ENCODE measurements at places on chromosomes 1 and 21.
A peak's percentile ranks its signal among the peaks of the same experiment; 100 is the strongest.

GRCh38 chr1:59137276-59137615 is 159.6 kb upstream of the FGGY start:
- DNase-seq: no peak

GRCh38 chr1:205739348-205740160 is 10.4 kb downstream of the NUCKS1 start:
- no peak for DNase-seq

DNA sequence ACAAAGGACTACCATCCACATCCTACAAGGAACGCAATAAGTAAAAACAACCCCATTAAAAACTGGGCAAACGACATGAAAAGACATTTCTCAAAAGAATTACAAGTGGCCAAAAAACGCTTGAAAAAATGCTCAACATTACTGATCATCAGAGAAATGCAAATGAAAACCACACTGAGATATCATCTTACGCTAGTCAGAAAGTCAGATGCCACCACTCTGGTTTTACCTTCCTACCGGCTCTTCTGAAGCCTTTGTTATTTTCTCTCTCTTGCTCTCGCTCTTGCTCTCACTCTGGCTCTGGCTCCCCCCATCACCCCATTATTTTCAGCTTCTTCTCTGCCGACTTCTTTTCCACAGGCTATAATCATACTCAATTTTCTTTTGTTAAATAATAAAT is 38.8 kb downstream of the VPS45 start:
- DNase-seq: peak; percentile 14

- DNase-seq: no peak
Measured at GRCh38 chr1:239939602-239940001, 152.1 kb upstream of the FMN2 start.

- DNase-seq: peak; percentile 25
Measured at GRCh38 chr1:40783001-40783905, at the start of gene KCNQ4. KCNQ4 (plus strand) TSS chr1:40783787; CDS start chr1:40784094, 307 bp downstream.

GRCh38 chr1:192945390-192946130 is 113.6 kb downstream of the UCHL5 start:
- no peak for DNase-seq

DNA sequence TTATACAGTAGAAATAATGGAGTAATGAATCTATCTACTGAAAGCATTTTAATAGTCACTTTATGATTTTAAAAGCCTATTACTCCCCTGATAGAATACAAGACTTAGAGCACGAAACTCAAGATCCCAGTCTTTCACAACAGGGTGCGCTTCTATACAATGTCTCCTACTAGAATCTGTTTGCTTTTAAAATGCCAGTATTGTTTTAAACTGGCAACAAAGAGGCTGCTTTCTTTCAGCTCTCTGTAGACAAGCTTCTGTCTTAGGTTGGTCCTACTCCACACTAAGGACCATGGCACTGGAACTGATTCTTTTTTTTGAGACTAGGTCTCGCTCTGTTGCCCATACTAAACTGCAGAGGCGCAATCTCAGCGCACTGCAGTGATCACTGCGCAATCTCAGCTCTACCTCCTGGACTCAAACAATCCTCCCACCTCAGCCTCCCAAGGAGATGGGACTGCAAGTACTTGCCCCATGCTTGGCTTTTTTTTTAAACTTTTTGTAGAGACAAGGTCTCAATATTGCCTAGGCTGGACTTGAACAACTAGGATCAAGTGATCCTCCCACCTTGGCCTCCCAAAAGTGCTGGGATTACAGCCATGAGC is 4.8 kb downstream of the DCAF8 start:
- DNase-seq: no peak

GRCh38 chr1:9263984-9264872 is 28.5 kb upstream of the SPSB1 start:
- DNase-seq: no peak

- DNase-seq: no peak
Measured at GRCh38 chr1:210262897-210263272, 30.3 kb downstream of the SERTAD4 start.

DNA sequence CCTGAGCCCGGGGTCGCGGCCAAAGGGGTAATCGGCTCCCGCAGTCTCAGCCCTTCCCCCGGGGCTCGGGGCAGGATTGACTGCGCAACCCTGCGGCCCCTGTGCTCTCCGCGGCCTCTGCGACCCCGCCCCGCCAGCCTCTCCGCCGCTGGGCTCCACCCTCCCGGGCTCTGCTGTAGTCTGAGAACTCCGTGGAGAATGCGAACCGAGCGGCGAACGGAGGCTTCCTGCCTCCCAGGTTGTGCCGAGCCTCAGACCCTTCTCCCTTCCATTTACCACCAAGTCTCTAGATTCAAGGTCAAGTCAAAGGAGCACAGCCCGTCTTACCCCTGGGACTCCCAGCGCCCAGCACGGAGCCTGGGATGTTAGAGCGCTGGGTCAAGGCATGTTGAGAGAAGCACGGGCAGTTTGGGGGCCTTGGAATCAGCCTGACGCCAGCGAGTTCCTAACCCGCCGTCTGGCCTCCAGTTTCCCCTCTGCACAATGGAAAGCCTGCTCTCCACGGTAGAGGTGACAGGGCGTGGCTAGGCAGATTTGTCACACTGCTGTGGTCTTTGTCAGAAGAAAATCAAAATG is 3.0 kb downstream of the ATP2B4 start:
- peak; percentile 86 for DNase-seq

- DNase-seq: no peak
Measured at GRCh38 chr1:29833581-29833980, 597.3 kb downstream of the PTPRU start.

GRCh38 chr1:56444960-56445646 is 134.3 kb downstream of the PLPP3 start:
- no peak for DNase-seq

- peak; percentile 73 for DNase-seq
Measured at GRCh38 chr1:34460193-34460592, 283.5 kb downstream of the C1orf94 start.

DNA sequence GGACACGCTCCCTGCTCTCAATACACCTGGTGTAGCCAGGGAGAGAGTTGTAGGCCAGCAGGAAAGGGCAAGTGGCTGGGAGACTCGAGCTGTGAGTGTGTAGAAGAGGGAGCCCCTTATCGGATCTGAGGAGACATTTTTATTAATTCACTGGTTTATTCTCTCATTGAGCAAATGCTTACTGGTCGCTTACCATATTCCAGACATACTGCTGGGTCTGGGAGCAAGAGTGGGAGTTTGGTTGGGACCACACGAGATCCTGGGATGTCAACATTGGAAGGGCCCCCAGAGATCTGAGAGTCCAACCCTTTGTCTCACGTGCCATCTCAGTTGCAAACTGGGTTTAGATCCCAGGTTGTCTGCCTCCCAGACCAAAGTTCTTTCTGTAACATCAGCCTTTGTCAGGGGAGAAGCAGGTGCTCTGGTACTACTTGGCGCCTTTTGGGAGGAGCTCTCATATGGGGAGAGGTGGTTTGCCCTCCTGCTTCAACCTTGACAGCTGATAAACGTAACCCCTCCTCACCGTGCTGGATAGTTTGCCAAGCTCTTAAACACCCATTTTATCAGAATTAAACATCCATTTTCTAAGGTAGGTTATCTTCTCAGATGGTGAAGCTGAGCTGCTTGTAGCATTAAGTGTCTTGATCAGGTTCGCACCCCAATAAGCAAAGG is 742 bp downstream of the TMEM222 start:
- no peak for DNase-seq

DNA sequence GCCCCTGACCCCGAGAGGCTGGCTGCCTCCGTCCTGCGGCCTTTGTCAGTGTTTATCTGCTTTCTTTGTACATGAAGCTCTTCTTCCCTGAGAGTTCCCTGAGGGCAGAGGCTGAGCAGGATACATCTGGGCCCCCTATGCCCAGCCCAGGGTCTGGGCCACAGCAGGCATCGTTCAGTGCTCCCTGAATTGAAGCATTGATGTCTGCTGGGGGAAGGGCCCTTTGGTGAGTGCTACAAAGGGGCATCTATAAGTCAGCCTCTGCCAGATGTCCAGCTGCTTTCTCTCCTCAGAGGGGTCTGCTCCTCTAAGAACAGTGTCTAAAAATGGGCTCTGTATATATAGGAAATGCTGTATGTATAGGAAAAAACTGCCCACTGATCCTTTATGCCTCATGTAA is 2.1 kb downstream of the HEYL start:
- no peak for DNase-seq

- no peak for DNase-seq
Measured at GRCh38 chr1:210254298-210254697, 21.7 kb downstream of the SERTAD4 start.

DNA sequence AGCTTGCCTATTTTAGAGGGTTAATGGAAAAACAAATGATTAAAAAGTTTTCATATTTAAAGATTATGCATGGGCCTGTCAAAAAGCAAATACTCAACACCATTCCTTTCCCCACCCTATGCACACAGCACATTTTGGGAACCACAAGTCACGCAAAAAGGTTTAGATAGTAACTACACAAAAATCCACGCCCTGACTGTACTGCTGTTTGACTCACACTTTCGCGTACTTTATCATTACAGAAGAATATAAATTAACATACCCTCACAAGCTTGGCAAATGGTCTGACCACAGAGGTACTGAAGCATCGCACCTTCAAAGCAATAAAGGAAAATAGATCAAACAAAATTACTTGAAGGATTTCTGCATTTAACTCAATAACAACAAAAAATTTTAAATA is 1.4 kb downstream of the ATP5PO start:
- DNase-seq: no peak

DNA sequence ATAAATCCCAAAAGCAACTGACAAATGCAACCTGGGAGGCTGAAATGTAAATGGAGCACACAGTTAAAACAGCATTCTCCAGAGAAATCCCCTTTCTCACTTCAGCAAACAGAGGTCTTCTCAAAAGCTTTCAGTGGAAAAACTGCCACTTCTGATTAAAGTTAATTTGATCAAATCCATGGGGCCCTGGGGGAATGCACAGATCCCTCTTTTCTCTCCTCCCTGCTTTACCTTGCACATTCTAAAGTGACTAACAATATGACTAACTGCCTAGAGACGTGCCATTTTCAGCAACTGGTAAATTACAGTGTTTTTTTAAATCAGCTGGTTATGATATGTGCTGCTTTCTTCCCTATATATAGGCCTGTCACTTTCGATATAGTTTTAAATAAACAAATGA is 142.5 kb downstream of the RERE start:
- no peak for DNase-seq

GRCh38 chr1:206070627-206071304 is 17.8 kb downstream of the RHEX start:
- DNase-seq: no peak

- no peak for DNase-seq
Measured at GRCh38 chr1:38614861-38615260, 244.7 kb downstream of the RRAGC start.

GRCh38 chr1:170306948-170307347 is 161.2 kb downstream of the NTMT2 start:
- no peak for DNase-seq

DNA sequence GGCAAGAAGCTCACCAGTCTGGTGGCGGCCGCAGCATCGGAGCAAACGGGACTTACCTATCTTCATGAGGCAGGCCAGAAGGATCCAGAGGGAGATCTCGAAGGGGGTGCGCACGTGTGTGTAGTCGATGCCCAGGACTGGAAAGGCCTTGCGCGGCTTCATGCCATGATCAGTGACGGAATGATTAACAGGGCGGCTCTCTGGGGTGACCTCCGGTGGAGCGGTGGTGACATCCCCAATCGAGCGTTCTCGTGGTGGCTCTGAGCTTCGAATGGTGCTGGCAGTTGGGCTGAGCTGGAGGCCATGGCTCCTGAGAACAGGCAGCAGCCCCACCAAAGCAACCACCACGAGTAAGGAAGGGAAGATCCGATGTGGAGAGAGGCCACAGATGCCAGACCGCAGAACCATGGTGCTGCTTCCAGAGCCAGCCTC is 982 bp downstream of the SLC9A1 start:
- peak; percentile 12 for DNase-seq

DNA sequence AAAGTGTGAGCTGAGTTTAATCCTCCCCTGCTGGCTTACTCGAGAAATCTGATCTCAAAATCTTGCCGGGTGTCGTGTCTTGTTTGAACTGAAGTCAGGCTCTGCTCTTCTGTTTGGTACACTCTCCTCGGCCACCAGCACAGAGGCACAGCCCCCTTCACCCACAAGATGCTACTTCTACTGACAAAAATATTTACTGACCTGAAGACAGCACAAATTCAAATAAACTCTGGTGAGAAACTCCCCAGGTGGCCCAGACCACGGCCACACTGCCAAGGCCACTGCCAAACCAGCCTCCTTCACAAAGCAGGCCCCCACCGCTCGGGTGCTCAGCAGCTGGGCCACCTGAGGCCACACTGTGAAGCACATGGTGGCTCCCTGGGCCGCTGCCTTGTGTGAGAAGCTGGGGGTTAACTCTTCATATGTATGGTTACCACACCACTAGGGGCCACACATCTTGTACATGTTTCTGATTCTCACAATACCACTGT is 80.6 kb downstream of the TGFBR3 start:
- DNase-seq: peak; percentile 37

DNA sequence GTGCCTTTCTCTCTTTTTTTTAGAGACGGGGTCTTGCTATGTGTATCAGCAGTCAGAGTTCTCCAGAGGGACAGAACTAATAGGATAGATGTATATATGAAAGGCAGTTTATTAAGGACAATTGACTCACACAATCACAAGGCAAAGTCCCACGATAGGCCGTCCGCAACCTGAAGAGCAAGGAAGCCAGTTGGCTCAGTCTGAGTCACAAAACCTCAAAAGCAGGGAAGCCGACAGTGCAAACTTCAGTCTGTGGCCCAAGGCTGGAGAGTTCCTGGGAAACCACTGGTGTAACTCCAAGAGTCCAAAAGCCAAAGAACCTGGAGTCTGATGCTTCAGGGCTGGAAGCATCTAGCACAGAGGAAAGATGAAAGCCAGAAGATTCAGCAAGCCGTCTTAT is 16.3 kb upstream of the H3-3A start:
- no peak for DNase-seq
